ENCODE measurements at places on chromosomes 1 and 21.

GRCh38 chr1:213982672-213983492 is 4.9 kb upstream of the PROX1 start:
- DNase-seq, result no peak

DNA sequence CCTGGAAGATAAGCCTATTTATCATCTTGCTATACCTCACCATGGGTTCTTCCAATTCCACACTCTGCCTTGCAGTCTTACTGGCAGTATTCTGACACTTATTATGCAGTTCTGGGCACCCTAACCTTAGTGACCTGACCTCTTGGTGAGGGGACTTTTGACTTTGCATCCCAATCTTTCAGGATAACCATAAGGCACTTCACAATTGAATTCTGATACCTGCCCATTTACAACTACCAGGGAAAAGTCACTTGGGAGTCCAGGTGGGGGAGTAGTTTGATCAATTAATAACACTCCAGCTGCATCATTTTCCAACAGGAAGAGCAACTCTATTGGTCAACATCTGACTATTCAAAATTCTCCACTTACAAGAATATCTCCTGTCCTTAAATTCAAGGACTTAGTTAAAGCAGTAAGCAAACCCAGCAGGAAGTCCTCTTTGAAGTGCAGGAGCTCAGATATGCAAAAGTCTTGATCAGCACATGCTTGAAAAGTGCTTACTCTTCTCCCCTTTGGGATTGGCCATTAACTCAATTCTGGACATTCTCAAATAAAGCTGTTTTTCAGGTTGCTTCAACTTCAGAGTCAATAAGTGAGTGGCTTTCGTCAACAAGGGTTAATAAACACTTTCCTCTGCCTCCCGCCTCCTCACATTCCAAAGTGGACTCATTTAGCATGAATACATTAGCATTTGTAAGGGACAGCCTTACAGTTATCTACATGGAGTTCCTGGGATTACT is 177.4 kb upstream of the NRIP1 start:
- DNase-seq, result no peak

DNA sequence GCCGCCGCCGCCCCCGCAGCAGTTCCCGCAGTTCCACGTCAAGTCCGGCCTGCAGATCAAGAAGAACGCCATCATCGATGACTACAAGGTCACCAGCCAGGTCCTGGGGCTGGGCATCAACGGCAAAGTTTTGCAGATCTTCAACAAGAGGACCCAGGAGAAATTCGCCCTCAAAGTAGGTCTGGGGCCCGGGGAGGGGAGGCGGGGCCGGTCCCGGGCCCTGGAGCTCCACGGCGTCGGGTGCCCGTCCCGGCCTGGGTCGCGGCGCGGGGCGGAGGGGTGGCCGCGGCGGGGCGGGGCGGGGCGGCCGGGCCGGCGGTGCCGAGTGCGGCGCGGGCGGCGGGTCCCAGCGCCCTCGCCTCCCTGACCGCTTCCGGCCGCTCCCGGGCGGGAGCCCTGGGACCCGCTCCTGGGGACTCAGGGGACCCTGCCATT is 646 bp downstream of the MAPKAPK2 start:
- DNase-seq, result peak; percentile 24

GRCh38 chr1:214259353-214259977 is 21.5 kb upstream of the SMYD2 start:
- DNase-seq, result no peak

GRCh38 chr1:13700521-13701270 is 708 bp downstream of the PRDM2 start:
- peak; percentile 25 for DNase-seq

- DNase-seq, result no peak
Observed at GRCh38 chr1:98369463-98369862, 292.1 kb upstream of the SNX7 start.

GRCh38 chr1:50424884-50425375 is 1.7 kb upstream of the DMRTA2 start:
- no peak for DNase-seq

DNA sequence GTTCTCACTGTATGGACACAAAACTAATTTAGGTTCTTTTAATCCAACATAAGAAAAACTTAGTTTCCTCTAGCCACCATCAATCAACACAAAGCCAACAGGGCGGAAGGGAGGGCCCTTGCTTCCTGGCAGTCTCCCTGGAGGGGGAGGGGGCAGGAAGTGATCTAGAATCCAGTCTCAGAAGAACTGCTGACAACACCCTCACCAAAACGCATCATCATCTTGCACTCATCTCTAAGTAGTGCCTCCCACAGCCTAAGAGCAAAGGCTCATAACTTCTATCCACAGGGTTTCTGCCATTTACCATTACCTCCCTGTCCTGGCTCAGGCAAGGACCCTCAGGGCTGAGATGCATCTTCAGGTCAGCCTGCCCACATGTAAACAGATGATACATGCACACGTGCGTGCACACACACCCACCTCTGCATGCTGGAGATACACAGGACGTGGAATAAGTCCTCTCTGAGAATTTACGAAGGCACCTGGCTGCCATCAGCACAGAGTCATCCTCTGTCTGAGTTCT is 20.5 kb downstream of the HIVEP3 start:
- DNase-seq, result peak; percentile 65

Measured in effector CD4-positive, alpha-beta T cell (primary cell).